ENCODE measurements at places on chromosomes 11 and 22. TPM values are rescaled to one million over a fixed set of nuclear protein-coding genes. Genes with fewer than 3 reads are reported as not detected.

CLDN5 gene
- total RNA-seq = 2.1 TPM

NRXN2 gene
- 3.2 TPM for total RNA-seq

TRIM77 gene
- total RNA-seq = not detected

NPAS4 gene
- not detected for total RNA-seq

EHF gene
- total RNA-seq = 0.09 TPM

SLC22A9 gene
- not detected for total RNA-seq

SNX32 gene
- total RNA-seq = 2.4 TPM

CNTF gene
- 0.17 TPM for total RNA-seq

All from pericardium fibroblast (primary cell).